Smooth muscle cell of the coronary artery (primary cell): ENCODE measurements at places on chromosomes 3 and 15. TPM values are rescaled to one million over a fixed set of nuclear protein-coding genes. Genes with fewer than 3 reads are reported as not detected.

Gene ADGRG7
- total RNA-seq: 0.12 TPM in 1 of 2 replicates, not detected in the other

Gene ALDH1L1
- total RNA-seq: under 0.01 and 0.08 TPM in 2 replicates

Gene THUMPD3
- 44.9 and 76.5 TPM in 2 replicates for total RNA-seq

Gene VILL
- total RNA-seq: 5.6 and 8.9 TPM in 2 replicates

Gene RAB6B
- 0.30 and 1.1 TPM in 2 replicates for total RNA-seq

Gene GUCA1C
- not detected in 2 replicates for total RNA-seq

Gene PLSCR1
- total RNA-seq: 17.9 and 53.1 TPM in 2 replicates

Gene NCEH1
- 2.0 and 14.0 TPM in 2 replicates for total RNA-seq

Gene C15orf39
- 0.94 and 2.3 TPM in 2 replicates for total RNA-seq

Gene PARP9
- total RNA-seq: 12.0 and 20.2 TPM in 2 replicates

Gene ZNF445
- 6.9 and 9.1 TPM in 2 replicates for total RNA-seq

Gene GRAMD1C
- 1.6 and 13.1 TPM in 2 replicates for total RNA-seq

Gene POC1A
- 2.3 and 6.0 TPM in 2 replicates for total RNA-seq

Gene ROPN1
- not detected in 2 replicates for total RNA-seq

Gene ITIH1
- 0.59 TPM in 1 of 2 replicates, not detected in the other for total RNA-seq

Gene NR2E3
- total RNA-seq: 0.08 TPM in 1 of 2 replicates, not detected in the other

Gene PAK6
- total RNA-seq: not detected in 2 replicates

Gene FGD5
- 1.3 and 3.8 TPM in 2 replicates for total RNA-seq

Gene CMTM7
- total RNA-seq: 3.0 and 9.0 TPM in 2 replicates

Gene CNTN6
- total RNA-seq: under 0.01 TPM in 1 of 2 replicates, not detected in the other

Gene ZBED2
- total RNA-seq: 0.08 TPM in 1 of 2 replicates, not detected in the other

Gene CALML4
- 0.90 and 2.0 TPM in 2 replicates for total RNA-seq

Gene SNRPN
- total RNA-seq: 147 and 201 TPM in 2 replicates

Gene TMEM87A
- total RNA-seq: 34.4 and 35.1 TPM in 2 replicates

Gene NT5DC2
- 17.4 and 95.5 TPM in 2 replicates for total RNA-seq

Gene TM4SF1
- 76.5 and 458 TPM in 2 replicates for total RNA-seq

Gene ALPK3
- total RNA-seq: 0.12 and 7.7 TPM in 2 replicates

Gene NOX5
- total RNA-seq: 0.08 and 0.12 TPM in 2 replicates

Gene HHLA2
- not detected in 2 replicates for total RNA-seq

Gene SLC15A2
- 0.15 and 1.3 TPM in 2 replicates for total RNA-seq

Gene ROBO1
- 71.7 and 104 TPM in 2 replicates for total RNA-seq

Gene KBTBD13
- under 0.01 TPM in 1 of 2 replicates, not detected in the other for total RNA-seq

Gene RPP14
- total RNA-seq: 8.0 and 8.9 TPM in 2 replicates
